ENCODE measurements at places on chromosomes 6 and 20.
A peak's percentile ranks its signal among the peaks of the same experiment; 100 is the strongest.

DNA sequence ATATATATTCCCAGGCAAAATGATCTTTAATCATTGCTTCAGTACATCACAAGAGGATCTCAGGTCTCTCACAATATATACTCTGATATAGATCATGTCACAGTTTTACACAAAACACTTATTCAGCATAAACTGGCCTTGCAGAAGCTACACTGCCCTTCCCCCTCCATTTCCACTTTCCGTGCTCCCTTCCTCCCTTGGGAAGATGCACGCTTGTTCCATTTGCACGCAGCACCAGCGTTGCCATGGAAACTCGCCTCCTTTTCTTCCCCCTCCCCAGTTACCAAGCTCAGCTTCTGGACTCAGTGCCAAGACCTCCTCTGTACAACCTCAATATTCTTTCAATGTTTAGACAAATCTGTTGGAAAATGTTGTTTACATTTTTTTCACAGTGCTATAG lies 154.6 kb downstream of the RFPL4B start:
- H3K27ac ChIP-seq: peak overlapping the region; percentile 93
- peaks cover 23% of the 10 kb centered on the region for H3K4me1 ChIP-seq

GRCh38 chr6:144619966-144620365 lies 334.8 kb downstream of the UTRN start:
- H3K4me3 ChIP-seq: no peak overlapping the region
- no peak for DNase-seq
- no peaks in the 10 kb centered on the region for H3K27me3 ChIP-seq
- no peak overlapping the region for H3K27ac ChIP-seq
- H3K36me3 ChIP-seq: no peaks in the 10 kb centered on the region

DNA sequence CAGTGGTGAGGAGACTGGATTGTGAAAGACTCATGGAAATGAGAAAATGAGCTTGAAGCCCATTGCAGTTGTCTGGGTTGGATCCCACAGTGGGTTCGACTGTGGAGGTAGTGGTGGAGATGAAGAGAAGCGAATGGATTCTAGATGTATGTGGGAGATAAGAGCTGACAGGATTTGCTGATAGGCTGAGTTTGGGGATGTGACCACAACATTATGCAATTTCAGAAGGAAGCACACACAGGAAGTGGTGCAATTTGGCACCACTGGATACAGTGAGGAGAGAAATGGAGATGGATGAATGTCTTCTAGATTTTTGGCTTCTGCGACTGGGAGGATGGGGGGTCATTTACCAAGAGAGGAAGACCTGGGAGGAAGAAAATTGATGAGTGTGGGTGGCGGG lies 64.4 kb upstream of the MAFB start:
- no peaks in the 10 kb centered on the region for H3K36me3 ChIP-seq
- no peak overlapping the region for H3K4me3 ChIP-seq
- H3K27me3 ChIP-seq: peaks cover 6% of the 10 kb centered on the region
- no peaks in the 10 kb centered on the region for H3K4me1 ChIP-seq

DNA sequence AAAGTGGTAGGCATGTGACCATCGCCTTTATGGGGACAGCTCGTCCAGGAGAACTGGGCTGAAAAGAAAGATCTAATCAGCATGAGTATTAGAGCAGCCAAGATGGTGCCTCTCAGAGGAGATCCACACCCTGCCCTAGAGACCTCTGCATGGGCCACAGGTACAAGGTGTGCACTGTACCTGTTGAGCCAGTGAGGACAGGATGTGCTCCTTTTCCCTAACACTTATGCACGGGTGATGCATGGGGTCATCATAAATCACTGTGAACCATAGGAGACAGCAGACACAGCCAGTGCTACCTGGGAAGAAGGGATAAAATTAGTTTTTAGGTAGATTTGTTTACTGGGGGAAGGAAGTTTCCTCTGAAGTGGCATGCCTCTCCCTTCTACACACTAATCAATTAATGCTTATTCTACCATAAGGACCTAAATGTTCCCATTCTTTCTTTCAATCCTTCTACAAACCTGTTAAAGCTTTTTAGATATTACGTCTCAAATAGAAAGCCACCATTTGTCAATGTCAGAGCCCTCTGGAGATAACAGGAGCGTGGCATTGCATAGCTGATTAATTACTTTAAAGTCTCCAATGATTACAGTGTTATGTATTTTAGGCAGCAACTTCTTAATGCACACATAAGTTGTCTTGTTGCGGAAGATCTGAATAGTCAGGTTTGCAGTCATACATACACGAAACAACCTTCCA lies 13.6 kb downstream of the SLC17A2 start:
- H3K4me3 ChIP-seq: no peak overlapping the region
- no peak for DNase-seq
- no peaks in the 10 kb centered on the region for H3K36me3 ChIP-seq
- no peaks in the 10 kb centered on the region for H3K4me1 ChIP-seq
- no peak overlapping the region for H3K27ac ChIP-seq
- no peaks in the 10 kb centered on the region for H3K27me3 ChIP-seq

DNA sequence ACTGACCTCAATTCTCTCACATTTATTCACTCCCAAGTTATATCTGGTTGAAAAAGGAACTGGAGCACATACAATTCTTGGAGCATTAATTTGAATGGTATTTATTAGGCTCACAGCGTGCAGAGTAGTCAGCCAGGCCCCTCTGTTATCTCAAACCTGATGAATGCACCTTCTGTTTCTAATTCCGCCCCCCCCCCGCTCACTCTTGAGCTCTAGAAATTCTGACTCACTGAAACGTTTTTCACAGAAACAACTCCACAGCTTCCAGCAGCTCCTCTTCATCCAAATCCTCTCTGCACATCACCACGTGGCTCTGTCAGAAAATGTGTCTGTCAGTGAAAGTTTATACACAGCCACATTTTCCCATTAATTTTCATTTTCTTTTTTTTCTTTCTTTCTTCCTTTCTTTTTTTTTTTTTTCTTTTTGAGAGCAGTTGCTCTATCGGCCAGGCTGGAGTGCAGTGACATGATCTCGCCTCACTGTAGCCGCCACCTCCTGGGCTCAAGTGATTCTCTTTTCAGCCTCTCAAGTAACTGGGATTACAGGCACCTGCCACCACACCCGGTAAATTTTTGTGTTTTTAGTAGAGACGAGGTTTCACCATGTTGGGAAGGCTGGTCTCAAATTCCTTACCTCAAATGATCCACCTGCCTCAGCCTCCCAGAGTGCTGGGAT lies 109.4 kb downstream of the TBXT start:
- DNase-seq: no peak
- H3K36me3 ChIP-seq: no peaks in the 10 kb centered on the region
- no peak overlapping the region for H3K27ac ChIP-seq
- no peak overlapping the region for H3K4me3 ChIP-seq
- no peaks in the 10 kb centered on the region for H3K4me1 ChIP-seq

- no peak for DNase-seq
- no peaks in the 10 kb centered on the region for H3K27me3 ChIP-seq
- no peak overlapping the region for H3K27ac ChIP-seq
- no peaks in the 10 kb centered on the region for H3K36me3 ChIP-seq
Measured at GRCh38 chr6:124055963-124056362, 252.3 kb downstream of the NKAIN2 start.

DNA sequence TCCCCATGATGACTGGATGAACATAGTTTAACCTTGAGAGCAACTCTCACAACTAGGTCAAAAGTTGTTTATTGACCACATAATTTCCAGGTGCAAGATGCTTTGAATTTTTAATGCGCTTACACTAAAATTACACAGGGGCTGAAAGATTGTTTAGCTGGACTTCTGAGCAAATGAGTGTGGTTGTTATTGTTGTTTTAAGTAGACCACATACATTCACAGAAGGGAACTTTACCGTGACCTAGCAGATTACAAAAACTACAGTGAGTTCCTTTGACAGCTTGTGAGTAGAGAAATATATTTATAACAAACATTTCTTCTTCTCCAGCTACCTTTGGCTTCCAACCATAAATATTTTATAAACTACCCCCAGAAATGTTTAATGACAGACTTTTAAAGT lies 178.9 kb downstream of the UST start:
- no peaks in the 10 kb centered on the region for H3K36me3 ChIP-seq
- H3K4me3 ChIP-seq: no peak overlapping the region
- H3K27me3 ChIP-seq: no peaks in the 10 kb centered on the region
- peak overlapping the region; percentile 23 for H3K27ac ChIP-seq
- DNase-seq: peak; percentile 60

GRCh38 chr6:138018297-138018696 lies 88.9 kb downstream of the PERP start:
- H3K36me3 ChIP-seq: no peaks in the 10 kb centered on the region
- H3K27ac ChIP-seq: no peak overlapping the region
- H3K27me3 ChIP-seq: no peaks in the 10 kb centered on the region
- H3K4me3 ChIP-seq: no peak overlapping the region

GRCh38 chr6:12265296-12265695 lies 24.9 kb upstream of the EDN1 start:
- no peak for DNase-seq
- no peaks in the 10 kb centered on the region for H3K27me3 ChIP-seq
- no peaks in the 10 kb centered on the region for H3K4me1 ChIP-seq
- no peak overlapping the region for H3K27ac ChIP-seq

DNA sequence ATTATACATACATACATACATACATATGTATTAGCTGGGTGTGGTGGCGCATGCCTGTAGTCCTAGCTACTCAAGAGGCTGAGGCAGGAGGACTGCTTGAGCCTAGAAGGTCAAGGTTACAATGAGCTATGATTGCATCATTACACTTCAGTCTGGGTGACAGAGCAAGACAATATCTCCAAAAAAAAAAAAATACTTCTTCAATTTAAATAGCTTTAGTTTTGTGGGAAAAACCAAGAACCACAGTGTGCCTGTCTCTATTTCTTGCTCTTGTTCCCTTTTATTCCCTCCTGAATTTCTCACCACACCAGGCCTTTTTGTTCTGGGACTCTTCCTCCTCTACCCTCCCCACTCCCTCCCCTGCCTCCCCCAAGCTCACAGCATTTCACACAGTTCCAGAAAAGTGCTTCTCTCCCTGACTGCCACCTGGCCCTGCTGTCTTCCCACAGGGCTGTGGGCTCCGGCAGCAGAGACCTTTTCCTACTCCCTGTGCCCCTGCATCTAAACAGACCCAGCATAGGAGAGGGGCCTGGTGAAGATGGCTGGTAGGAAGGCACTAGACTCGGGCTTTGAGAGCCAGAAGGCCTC lies 1.3 kb downstream of the C20orf203 start:
- H3K36me3 ChIP-seq: no peaks in the 10 kb centered on the region
- no peak for DNase-seq
- no peak overlapping the region for H3K4me3 ChIP-seq
- 0 out of 2 replicates have a peak, but pooled peaks cover 8% of the 10 kb centered on the region for H3K4me1 ChIP-seq
- no peak overlapping the region for H3K27ac ChIP-seq

DNA sequence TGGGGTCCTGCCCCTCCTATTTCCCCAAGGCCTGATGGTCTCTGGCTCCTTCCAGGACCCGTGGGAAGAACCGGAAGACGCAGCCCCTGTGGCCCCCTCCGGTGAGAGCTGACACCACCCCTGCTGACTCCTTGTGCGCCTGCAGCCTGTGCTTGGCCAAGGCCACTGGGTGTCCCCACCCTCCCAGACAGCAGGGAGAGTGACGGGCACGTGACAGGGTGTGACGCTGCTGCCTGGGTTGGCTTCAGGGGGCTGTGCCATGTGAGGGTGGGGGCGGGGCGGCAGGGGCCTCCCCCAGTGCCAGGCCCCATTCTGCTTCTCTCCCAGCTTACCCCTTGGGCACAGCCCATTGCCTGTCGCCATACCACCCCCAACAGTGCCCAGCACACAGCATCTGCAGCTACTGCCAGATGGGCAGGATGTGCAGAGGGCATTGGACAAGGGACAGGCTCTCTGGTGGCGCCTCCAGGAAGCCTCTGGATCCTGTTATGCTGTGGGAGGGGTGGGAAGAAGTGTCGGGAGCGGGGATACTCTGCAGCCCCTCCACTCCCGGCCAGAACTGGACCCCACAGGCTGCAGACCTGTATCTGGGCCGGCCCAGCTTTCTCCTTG lies 2.9 kb downstream of the BIRC7 start:
- DNase-seq: no peak
- H3K27ac ChIP-seq: no peak overlapping the region
- no peaks in the 10 kb centered on the region for H3K36me3 ChIP-seq
- H3K4me1 ChIP-seq: peaks cover 2% of the 10 kb centered on the region
- peaks cover 75% of the 10 kb centered on the region for H3K27me3 ChIP-seq

- H3K36me3 ChIP-seq: no peaks in the 10 kb centered on the region
- no peak overlapping the region for H3K4me3 ChIP-seq
- H3K27ac ChIP-seq: no peak overlapping the region
- no peak for DNase-seq
Measured at GRCh38 chr20:53154540-53154939, 182.4 kb downstream of the TSHZ2 start.

DNA sequence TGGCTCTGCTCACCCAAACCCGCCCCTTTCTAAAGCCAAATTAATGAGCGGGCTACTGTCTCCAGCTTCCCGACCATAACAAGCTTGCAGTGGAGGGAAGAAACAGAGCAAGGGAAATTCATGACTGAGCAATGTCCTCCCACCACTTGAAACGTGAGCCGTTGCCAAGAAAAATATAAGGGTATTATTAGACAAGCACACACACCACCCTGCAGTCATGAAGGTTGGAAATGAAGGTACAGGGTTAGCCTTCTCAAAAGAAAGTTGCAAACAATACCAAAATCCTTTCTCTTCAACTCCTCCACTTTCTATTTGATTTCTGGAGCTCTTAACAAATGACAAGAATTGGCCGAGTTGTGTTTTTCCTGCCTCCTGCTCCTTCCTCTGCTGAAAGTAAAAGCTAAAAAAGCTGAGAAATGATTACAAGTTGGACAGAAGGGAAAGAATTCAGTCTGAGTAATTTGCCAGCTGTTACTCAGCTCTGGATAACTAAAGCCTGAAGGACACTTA lies 151.1 kb upstream of the B3GAT2 start:
- no peaks in the 10 kb centered on the region for H3K27me3 ChIP-seq
- no peak overlapping the region for H3K4me3 ChIP-seq
- H3K27ac ChIP-seq: no peak overlapping the region
- DNase-seq: peak; percentile 65
- H3K36me3 ChIP-seq: no peaks in the 10 kb centered on the region

DNA sequence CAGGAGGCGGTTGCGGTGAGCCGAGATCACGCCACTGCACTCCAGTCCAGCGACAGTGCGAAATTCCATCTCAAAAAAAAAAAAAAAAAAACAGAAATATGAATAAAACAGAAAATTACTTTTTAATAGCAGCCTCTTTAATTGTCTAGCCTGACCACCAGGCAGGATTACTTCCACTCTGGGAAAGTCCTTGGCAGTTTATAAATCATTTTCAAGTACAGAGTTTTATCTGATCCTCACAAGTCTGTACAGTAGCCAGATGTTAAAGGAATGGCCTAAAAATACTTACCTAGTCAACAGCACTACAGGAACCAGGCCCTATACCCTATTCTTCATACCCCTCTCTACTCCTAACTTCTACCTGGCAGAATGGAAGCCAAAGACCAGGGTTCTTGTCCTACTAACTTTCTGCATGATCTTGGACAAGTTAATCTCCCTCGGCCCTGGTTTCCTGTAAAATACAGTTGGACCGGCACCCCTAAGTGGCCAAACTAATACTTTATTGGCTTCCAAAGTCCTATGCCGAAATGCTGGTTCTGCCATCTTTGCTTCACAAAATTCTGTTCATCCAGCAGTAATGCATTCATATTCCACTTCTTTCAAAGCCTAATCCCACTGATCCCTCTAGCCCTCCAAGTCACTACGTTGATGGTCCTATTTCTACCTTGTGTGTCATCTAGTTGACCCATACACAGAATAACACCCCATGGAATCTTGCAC lies 1.9 kb downstream of the EIF2S2 start:
- H3K4me1 ChIP-seq: peaks cover 6% of the 10 kb centered on the region
- H3K4me3 ChIP-seq: peak overlapping the region; percentile 85
- no peaks in the 10 kb centered on the region for H3K27me3 ChIP-seq
- DNase-seq: no peak
- peaks cover 20% of the 10 kb centered on the region for H3K36me3 ChIP-seq
- H3K27ac ChIP-seq: no peak overlapping the region
